ENCODE measurements at places on chromosomes 2 and 18.

- no peak for DNase-seq
Measured at GRCh38 chr2:46490521-46491141, 11.3 kb downstream of the TMEM247 start.

DNA sequence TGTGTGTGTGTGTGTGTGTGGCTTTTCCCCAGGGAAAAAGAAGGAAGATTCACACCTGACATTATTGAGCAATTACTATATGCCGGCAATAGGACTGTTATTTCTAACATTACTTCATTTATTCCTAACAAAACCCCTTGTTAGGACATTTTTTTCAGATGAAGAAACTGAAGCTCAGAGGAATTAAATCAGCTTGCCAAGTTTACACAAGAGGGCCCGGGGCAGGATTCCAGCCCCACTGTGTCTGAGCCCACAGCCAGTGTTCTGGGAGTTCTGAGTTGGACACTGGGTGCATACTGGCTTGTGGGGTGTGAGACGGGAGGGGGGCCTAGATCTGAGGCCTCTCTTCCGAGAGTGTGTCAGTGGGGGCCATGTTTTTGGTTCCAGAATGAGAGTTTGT is 9.9 kb downstream of the TOGARAM2 start:
- no peak for DNase-seq

DNA sequence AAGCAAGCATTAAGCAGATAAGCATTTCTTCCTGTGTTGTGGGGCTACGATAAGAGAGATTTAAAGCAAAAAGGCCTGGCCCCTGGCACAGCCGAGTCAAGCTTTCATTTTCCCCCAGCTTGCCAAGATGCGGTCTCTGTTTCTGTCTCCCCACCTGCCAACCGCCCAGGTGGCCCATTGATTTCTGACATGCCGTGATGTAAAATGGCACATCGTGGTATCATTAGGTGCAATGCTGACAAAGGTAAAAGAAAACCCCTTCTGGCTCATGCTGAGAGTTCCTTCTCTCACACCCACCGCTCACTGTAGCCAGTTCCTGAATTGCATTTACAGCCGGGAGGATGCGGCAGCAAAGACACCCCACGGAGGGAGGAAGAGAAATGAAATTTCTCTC is 62.8 kb downstream of the BOD1L2 start:
- DNase-seq, result no peak

DNA sequence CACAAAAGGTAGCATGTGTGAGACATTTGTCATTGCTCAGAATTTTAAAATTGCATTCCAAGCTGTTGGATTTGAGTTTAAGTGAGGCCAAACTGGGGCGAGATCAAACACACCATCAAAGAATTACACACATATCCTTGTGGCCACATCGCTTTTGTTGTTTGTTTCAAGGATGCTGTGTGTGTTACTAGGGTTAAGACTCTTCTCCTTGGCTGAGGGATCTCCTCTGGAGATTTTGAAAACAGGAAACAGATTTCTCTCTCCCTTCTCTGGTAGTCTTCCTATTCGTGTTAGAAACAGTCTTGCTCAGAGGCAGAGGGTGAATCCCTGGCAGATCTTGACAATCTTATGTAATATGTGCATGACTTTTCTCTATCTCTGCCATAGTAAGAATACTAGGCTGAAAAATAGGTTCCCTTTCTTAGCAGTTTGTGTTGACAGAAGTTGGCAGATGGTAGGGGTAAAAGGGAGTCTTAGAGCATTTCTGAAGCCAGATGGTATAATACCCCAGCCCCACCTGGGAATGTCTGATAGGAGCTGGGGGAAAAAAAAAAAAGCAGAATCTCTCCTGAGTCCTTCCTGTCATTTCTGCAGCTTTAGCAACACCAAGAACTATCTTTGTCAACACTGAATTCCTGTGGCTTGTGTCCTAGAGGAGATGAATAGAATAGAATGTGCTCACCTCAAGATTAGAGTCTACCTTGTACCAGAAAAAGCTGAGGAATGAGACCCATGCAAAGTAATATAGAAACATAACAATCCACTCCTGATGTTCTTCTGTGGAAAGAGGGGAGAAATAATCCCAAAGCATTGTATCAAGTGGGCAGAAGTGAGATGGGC is 101.8 kb downstream of the XRCC5 start:
- DNase-seq, result no peak

DNA sequence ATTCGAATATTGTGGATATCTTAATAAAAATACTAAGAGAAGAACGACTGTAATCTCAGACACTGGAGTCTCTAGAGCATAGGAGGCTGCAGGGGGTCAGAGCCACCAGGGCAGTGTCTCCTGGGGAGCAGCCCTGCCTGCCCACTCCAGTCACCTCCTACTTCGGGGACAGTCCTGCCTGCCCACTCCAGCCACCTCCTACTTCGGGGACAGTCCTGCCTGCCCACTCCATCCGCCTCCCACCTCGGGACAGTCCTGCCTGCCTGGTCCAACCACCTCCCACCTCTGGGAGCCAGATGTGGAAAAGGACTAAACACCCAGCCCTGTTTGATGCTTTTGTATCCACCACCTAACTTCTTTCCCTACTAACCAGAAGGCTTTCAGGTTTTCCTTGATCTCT is 350.1 kb upstream of the SMIM21 start:
- DNase-seq, result no peak

DNA sequence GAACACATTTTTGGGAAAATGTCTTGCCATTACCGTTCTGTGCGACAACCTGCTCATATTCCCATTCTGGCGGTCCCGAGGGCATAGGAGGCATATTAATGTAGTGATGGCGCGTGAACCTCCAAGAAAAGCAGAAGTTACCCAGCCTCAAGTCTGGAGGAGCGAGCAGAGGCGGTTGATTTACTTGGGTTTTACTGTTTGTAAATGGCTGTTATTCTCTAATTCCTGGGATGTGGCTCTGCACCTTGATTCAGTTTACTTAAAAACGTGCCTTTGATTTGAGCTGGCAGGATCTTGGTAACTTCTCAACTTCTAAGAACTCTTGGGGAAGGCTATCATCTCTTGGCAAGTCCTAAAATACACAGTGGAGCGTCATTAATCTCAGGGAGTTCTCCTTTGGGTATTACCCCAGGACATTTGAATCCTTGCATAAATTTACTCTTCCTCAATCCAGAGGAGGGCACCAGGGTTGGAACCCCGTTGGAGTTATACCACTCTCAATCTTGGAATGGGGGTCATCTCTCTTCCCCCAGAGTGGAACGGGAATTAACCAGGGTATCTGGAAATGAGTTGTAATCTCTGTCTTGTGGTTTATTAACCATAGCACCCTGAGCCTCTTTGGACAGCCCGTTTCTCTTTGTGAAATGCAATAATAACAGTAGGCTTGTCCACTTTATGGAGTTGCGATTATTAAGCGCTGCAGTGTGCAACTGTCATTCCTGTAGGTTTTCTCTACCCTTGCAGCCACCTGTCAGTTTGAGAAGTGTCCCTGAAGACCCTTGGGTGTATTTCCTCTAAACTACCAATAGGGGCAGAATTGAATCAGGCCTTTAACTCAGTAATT is 2.1 kb downstream of the HK2 start:
- no peak for DNase-seq

- no peak for DNase-seq
Measured at GRCh38 chr2:23487735-23488492, 102.9 kb downstream of the KLHL29 start.

DNA sequence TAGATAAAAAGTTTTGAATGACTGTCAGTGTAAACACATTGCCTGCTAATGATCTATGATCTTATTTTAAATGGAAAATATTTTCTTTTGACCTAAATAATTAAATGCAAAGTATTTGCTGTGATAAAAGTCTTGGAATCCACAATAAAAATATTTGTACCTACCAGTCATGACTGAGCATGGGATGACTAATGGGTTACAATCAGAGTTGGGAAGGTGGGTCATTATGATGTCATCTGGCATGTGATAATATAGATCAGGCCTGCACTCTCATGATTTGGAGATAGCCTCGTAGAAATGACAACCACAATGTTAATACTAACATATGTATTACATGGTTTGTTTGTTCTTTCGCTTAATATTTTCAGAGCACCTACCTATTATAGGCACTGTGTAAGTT is 848.8 kb upstream of the KLHL29 start:
- DNase-seq, result no peak

- DNase-seq, result no peak
Measured at GRCh38 chr2:68057658-68058396, 5.0 kb downstream of the C1D start.
